ENCODE measurements at places on chromosomes 6 and 20.

GRCh38 chr6:11824986-11825385, 46.4 kb upstream of the ADTRP start:
- no peak for DNase-seq

- DNase-seq = no peak
These were observed 140.8 kb downstream of the SLC16A10 start for GRCh38 chr6:111228094-111228493.

DNA sequence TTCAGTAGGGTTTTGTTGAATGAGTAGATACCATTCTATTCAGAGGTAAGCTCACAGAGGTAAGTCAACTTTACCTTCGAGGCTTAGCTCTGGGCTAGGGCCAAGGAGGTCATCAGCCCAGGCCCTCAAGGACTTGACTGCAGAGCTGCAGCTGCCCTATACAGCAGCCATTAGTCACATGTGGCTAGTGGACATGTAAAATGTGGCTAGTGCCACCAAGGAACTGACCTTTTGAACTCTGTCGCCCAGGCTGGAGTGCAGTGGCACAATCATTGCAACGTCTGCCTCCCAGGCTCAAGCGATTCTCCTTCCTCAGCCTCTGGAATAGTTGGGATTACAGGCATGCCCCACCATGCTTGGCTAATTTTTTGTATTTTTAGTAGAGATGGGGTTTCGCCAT, 47.9 kb upstream of the EPB41L1 start:
- no peak for DNase-seq

DNA sequence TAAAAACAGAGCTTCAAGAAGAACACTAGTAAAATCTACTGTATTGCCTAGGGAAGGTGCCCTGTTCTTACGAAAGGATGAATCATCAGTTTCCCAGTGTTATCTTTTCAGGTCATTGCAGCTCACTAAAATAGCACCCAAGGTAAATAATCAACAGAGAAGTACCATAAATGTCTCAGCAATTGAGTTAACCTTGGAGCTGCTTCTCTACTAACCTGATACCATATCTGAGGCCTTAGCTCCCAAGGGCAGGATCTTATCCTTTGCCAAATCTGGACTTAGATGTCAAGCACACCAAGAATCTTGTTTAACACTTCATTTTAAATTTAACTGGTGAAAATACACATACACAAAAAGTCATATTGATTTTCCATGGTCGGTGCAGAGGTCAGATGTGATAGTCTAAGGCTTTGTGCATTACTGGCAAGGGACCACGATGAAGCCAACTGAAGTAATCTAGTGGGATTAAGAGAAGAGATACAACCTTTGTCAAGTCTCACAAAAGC, 81.5 kb downstream of the EDN1 start:
- no peak for DNase-seq

DNA sequence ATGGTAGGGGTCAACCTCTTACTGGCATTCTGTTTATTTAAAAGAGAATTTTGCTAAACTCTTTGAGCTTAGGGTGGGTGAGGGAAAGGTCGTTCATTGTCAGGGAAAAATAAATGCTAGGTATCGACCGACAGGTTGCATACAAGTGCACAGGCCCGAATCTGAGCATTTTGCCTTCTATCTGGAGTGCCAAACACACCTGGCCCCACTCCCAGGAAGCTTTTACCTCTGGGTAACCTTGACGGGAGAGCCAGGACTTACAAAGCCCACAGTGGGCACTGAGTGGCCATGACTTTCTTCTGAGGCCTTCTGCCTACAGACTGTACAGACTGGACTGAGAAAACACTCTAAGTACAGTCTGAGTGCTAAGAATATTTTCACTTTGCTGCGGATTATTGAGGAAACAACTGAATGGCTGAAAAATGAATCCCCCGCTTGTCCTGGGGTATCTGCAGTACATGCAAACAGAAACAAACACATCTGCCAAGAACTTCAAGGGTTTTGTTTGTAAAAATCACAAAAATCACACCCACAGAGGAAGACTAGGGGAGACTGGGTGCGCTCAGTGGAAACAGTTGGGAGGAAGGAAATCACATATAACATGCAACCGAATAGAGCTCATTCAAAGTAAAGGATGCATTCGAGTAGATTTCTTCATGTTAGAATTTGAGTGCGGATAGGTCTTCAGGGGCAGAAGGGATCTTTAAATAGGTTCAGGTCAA, 152.8 kb downstream of the NFATC2 start:
- no peak for DNase-seq

- DNase-seq = peak; percentile 78
These were observed 37.7 kb downstream of the FOXO3 start for GRCh38 chr6:108598305-108598863.

GRCh38 chr6:43912598-43913371, 142.8 kb downstream of the VEGFA start:
- DNase-seq = no peak

GRCh38 chr20:7362601-7363000, 577.7 kb downstream of the HAO1 start:
- no peak for DNase-seq

DNA sequence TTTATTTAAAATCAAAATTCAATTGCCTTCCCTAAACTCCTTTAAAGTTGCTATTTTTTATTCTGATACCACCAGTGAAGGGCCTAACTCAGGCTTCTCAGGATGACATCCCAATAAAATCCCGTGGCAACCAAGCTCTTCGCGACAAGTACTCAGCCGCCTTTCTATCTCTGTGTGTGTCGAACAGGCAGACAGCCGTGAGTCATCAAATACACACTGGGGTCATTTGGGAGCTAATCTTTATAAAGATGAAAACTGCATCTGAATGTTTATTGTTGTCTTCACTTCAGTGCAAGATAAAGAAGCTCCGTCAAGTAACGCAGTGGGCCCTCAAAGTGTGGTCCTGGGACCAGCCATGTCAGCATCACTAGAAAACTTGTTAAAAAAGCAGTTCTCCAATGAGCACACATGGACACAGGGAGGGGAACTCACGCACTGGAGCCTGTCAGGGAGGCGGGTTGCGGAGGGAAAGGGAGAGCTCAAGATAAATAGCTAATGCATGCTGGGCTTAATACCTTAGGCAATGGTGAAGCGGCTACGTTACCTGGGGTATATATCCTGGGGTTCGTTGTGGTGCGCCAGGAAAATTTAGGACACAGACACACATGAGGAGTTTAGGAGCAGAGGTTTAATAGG, 119.3 kb downstream of the RNF144B start:
- no peak for DNase-seq

DNA sequence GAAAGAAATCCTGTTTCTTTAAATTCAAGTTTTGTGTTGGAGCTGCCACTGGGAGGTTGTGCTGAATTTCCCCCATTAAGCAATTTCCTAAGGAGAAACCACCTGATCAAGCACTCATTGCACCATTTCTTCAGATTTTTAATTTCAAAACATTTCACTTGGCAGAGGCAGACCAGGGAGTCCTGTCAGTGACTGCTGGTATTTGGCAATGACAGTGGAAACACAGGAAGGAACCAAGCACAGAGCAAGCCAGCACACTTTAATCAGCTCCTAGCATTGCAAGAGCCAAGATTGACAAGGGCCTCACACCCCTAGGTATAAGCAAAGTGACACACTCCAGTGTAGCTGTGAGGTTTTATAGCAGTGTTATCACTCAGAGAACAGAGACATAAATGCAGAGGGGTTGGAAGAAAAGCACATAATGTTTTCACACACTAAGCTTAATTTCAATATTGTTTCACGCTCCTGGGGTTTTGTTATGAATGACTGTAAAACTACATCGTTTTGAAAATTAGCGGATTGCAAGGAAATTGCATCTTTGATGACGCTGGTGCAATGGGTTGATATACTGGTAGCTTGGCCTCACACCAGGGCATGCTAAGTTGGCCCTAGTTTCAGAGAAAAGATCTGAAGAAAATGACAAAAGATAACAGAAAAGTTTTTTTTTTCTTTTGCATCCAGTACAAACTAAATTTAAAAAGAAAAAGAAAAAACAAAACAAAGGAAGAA, 768.4 kb downstream of the TFAP2A start:
- peak; percentile 5 for DNase-seq

GRCh38 chr6:165616116-165616515, 46.9 kb downstream of the PDE10A start:
- no peak for DNase-seq

DNA sequence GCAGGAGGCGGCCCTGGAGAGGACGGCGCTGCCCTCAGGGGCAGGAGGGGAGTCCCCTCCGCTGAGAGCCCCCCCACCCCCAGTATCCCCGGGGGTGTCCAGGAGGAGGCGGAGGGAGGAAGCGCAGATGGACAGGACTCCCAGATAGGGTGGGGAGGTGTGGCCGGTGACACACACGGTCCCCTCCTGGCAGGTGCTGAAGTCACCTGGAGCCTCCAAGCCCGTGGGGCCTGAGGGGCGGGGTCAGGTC, 1.4 kb downstream of the STMN3 start:
- no peak for DNase-seq

DNA sequence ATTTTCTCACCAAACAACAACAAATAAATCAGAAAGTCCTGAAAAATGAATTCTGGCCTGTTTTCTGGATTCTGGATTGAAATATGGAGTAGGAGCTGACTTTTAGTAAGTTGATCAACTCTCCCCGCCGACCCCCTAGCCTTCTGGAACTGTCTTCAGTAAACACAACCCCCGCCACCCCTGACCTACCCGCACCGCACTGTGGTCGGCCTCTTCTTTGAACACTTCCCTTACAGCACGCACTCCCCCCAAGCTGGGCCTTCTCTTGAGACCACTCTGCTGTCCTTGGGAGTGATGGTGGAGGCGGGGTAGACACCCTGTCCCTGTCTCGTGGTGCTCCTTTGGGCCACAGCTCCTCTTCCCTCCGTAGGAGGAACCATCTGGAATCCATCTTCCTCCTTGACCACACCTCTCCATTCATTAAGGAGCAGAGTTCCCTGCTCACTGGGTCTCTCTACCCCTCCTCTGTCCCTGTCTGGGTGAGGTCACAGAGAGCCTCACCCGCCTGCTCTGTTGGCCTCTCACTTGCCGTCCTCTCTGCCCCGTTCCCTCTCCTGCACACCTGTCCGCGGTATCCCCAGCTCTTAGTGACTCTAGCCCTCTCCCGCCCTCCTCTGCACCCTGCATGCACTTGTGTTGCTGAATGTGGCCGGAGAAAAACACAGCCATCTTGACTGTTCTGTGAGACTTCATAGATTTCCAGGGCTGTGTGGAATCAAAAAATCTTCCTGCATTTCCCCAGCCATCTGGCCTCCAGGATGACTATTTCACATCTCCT, 19.1 kb downstream of the SYNJ2 start:
- DNase-seq = no peak

DNA sequence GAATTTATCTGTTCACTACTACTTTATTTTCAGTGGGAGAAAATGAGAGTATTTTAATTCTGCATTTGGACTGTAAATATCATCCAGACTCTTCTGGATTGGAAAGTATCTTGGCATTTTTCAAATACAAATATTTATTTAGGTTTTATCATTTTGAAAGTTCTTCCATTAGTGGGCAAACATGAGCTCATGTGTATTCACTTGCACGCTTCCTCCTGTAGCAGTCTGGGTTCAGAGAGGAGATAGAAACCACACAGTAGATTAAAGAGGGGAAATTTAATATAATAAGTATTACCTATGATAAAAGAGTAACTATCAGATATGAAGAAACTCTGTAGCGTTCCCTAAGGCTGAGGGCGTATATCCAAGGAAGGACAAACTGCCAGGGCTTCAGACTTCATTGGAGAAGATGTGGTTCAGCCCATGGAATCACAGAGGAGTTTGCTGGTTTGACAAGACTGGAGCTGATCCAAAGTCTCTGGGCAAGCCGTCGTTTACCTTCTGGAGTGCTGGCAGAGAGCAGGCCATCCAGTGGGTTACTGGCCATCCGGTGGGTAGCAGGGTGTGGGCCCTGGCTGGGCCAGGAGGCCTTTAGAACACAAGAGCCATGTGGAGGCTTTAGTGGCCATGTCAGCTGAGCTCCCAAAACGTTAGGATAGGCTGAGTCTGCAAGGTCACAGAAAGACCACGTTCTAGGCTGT, 44.3 kb downstream of the KCNS1 start:
- no peak for DNase-seq

- DNase-seq = no peak
These were observed 102.8 kb upstream of the TFAP2D start for GRCh38 chr6:50610562-50610961.

GRCh38 chr6:37134396-37135191, 35.4 kb upstream of the PIM1 start:
- peak; percentile 95 for DNase-seq

DNA sequence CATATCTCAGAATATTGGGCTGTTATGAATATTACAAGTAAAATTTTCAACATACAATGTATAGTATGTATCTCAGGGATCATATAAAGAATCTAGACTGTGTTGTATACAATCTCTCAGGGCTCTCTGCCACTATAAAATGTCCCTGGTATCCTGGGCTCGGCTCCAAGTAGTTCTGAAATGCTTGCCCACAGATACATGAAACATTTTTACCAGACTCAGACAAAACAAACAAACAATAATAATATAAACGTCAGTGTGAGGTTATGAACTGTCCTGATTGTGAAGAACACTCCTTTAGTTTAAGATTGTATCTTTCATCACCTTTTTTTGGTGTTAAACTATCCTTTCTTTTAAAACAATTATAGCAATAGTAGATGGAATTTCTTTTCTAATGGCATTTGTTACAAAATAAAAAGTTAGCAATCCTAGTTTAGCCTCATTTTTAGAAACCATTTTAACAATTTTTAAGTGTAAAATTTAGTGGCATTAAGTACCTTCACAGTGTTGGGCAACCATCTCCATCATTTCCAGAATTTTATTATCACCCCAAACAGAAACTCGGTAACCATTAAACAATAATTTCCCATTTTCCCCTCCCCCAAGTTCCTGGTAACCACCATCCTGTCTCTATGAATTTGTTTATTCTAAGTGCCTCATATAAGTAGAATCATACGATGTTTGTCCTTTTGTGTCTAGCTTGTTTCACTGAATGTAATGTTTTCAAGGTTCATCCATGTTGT, 17.4 kb upstream of the LY86 start:
- no peak for DNase-seq

DNA sequence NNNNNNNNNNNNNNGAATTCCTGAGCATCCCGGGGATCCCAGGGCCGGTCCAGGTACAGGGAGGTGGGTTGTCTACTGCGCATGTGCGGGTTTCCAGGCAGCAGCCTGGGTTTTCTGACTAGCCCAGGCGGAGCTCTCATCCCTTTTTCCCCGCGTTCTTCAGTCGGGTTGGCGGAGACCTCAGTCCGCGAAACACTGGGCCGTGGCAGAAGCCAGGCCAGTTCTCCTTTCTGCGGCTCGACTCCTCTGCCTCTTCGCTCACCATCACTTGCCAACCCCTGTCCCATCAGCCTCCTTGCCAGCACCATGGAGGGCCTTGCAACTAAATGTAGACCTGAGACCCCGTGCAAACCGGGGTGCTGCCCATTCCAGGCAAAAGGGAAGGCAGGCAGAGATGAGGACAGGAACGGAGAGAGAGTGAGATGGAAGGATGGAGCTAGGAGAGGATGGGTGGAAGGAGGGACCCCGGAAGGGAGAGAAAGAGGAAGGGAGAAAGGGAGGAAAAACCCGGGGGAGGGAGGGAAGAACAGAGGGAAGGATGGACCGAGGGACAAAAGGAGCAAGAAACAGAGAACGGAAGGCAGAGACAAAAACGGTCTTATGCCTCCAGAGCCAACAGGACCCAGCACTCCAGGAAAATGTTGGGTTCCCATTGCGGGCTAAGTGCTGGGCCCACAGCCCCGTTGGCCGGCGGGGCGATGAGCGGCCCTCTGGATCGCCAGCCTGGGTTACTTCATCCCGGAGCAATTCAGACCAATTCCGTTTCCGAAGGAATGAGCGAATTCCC, 445.4 kb upstream of the DEFB115 start:
- DNase-seq = no peak

GRCh38 chr6:29589423-29590048, 4.6 kb downstream of the OR2H2 start:
- no peak for DNase-seq

GRCh38 chr6:44341095-44341890, 1.2 kb upstream of the SPATS1 start:
- DNase-seq = no peak
